Astrocyte (in vitro differentiated cells and primary cell): ENCODE measurements at places on chromosomes 3 and 15. TPM values are rescaled to one million over a fixed set of nuclear protein-coding genes. Genes with fewer than 3 reads are reported as not detected.

- peak; percentile 34 for DNase-seq
Measured at GRCh38 chr15:101276501-101277037, 716 bp downstream of the SELENOS start.

DNA sequence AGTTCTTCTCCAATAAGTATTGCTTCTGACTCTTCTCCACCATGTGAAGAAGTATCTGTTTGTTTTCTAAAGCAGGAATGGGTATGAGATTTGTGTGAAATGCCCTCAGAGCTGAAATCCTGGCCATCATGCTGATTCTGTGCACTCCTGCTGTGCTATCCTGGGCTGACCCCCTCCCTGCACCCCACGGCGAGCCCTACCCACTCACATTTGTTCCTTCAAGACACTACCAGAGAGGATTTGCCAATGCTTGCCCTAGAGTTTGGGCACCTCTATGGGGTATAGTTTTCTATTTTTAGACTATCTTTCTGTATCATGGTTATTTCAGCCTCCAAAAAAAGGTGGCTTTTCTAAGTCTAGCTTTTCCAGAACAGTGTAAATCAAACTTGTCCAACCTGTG lies 18.5 kb downstream of the TXNRD3 start:
- DNase-seq = no peak

GRCh38 chr3:53129344-53129743 lies 891 bp downstream of the RFT1 start:
- DNase-seq = no peak

Gene MNS1
- total RNA-seq = 0.86 and 1.6 TPM in 2 replicates

- peak; percentile 52 for DNase-seq
Measured at GRCh38 chr3:134477002-134477401, 8.8 kb downstream of the ANAPC13 start.

Gene PLXNA1
- 63.3 and 64.3 TPM in 2 replicates for total RNA-seq

- no peak for DNase-seq
Measured at GRCh38 chr15:49852756-49853155, 231.9 kb downstream of the DTWD1 start.

DNA sequence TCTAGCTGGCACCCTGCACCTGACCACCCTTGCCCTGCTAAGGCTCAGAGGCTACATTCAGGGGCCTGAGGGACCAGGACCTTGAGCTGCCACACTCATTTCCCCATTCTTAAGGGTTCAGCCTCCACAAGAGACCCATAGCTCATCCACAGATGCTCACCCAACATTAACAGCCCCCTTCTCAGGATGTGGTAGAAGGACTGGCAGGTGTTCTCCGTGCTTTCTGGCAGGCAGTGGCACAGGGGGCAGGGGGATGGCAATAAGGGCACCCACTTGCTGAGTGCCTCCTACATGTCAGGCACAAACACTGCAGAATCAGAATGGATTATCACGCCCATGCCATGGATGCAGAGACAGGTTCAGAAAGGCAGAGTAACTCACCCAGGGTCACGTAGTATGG lies 9.4 kb downstream of the MAPKAPK3 start:
- no peak for DNase-seq

DNA sequence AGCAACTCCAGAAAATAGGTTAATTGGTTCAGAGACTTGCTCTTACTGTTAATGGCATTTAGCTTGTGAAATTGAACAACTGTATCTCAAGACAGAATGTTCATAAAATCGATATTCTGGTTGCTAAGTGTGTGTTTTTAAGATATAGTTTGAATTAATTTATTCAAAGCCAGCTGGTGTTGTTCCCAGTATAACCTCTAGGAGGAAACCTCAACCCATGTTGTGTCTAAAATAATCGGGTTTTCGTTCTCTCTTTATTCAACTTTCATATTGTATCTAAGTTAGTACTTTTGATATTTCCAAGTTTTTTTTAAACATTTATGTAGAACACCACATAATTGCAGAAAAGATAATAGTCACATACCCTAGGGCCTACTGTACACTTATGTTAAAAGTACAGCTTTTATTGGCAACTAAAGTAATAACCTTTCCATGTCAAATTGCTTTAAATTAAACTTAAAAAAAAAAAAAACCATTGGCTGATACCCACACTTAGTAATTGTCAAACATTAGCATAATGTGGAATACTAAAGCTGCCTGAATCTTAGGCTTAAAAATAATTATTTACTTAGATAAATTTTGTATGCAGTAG lies 90.9 kb downstream of the SAMMSON start:
- DNase-seq = no peak

DNA sequence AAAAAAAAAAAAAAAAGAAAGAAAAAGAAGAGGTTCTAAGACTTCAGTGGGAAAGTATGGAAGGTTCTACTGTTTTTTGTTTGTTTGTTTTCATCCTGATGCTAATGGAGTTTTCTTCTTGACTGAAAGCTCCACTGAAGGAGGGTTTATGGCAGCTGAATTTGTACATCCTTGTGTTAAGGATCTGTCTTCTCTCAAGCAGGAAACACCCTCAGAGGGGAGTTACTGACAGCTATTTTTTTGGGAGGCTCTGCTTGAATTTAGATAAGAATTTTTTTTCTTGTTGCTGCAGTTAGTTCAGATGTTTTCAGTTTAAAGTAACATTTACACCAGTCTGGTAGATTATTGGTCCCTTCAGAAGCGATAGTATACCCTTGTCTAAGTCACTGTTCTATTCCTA lies 325.3 kb downstream of the ROBO2 start:
- no peak for DNase-seq

Gene CLDN18
- total RNA-seq = not detected in 2 replicates

DNA sequence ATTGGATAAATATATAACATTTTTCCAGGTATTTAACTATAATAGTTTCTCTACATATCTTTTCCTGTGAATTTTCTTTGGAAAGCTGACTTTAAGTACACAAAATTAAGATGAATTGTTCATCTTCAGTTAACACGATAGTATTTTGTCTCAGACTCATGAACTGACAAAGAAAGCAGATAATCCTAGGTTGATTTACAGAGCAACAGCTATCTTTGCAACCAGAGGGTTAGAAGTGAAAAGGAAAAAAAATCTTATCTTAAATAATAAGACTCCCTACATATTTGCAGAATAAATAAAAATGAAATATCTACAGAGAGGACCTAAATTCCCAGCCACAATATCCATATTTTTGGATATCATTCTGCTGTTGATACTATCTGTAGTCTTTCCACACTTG lies 350.2 kb upstream of the GRM7 start:
- DNase-seq = no peak

DNA sequence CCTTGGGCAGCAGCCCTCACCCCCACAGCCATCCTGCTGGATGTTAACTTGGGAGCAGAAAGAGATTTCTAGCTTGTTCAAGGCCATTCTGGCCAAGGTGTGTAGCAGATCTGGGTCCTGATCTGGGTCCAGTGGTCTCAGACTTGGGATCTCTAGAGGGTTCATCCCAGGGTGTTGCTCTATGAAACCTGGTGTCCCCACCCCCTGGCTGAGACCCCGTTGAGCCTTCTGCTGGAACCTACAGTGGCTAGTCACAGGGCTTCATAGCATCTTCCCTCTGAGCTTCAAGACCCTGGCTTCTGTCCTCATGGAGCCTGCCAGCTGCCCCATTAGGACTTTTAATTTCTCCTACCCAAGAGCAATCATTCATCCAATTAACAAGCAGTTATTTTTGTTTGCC lies 64.3 kb downstream of the EPHB1 start:
- no peak for DNase-seq

Gene EPHB1
- total RNA-seq = 1.9 and 4.1 TPM in 2 replicates

- no peak for DNase-seq
Measured at GRCh38 chr3:21067031-21067813, 683.8 kb downstream of the ZNF385D start.

GRCh38 chr3:177772908-177773557 lies 575.8 kb upstream of the TBL1XR1 start:
- no peak for DNase-seq
